GM04503 (cell line): ENCODE measurements at places on chromosomes 11 and 22.

DNA sequence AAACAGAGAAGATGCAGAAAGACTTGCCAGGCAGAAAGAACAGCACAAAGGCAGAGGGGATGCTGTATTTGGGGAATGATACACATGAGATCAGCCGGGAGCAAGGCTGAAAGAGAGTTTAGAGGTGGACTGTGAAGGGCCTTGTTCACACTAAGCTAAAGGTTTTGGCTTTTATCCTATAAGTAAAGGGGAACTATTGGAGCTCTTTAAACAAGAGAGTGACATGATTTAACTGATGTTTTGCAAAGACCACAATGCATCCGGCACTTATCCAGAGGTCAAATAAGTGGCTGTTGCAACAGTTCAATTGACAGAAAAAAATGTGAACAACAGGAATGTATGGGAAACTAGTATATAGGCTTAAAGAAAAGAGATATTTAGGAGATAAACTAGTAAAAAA lies 64.7 kb upstream of the RRAS2 start:
- DNase-seq = no peak

- DNase-seq = no peak
These were observed 6.8 kb downstream of the OR52N2 start for GRCh38 chr11:5815534-5815933.

GRCh38 chr22:25672289-25673084 lies 69.5 kb upstream of the MYO18B start:
- DNase-seq = no peak

DNA sequence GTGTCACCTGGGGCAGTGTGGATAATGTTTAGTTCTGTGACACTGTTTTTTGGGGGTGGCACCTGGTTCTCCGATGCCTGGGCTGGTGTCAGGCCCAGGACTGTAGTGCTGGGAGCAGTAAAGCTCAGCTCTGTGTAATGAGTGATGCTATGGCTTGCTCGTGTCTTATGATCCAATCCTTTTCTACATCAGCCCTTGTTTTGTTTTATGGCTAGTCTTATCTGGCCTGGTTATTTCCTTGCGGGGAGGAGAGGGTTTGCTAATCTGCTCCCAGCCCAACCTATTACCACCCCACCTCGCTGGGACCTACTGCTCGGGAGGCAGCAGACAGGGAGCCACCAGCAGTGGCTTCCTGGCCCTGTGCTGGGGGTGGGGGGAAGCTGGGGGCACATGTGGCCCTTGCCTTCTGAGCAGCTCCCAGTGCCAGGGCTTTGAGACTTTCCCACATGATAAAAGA lies 35.0 kb upstream of the TPBGL start:
- DNase-seq = no peak

DNA sequence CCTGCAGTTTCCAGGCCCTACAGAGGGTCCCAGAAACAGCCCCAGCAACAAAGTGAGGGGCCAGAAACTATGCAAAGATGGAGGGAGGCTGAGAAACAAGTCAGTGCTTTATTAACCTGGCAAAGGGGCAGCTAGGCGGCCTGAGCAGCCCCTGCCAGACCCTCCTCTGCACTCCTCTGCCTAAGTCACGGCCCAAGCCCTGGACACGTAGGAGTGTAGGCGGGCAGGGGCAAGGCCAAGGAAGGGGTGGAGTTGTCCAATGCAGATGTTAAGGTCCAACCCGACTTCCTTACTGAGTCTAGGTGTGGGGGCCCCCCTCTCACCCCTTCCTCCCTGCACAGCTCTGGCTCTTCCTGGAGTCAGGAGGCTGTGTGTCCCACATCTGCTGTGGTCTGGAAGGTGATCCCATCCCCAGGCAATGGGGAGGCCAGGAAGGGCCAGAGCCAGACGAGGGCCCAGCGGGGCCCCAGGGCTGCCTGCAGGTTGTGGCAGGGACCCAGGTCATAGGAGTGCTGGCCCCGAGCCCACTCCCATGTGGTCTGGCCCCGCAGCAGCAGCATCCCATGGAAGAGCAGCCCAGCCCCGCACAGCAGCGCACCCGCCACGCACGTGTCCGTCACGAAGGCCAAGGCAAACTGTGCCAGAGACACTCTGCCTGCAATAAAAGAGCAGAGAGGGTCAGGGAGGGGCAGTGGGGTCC lies 6.5 kb downstream of the ZDHHC24 start:
- DNase-seq = no peak

DNA sequence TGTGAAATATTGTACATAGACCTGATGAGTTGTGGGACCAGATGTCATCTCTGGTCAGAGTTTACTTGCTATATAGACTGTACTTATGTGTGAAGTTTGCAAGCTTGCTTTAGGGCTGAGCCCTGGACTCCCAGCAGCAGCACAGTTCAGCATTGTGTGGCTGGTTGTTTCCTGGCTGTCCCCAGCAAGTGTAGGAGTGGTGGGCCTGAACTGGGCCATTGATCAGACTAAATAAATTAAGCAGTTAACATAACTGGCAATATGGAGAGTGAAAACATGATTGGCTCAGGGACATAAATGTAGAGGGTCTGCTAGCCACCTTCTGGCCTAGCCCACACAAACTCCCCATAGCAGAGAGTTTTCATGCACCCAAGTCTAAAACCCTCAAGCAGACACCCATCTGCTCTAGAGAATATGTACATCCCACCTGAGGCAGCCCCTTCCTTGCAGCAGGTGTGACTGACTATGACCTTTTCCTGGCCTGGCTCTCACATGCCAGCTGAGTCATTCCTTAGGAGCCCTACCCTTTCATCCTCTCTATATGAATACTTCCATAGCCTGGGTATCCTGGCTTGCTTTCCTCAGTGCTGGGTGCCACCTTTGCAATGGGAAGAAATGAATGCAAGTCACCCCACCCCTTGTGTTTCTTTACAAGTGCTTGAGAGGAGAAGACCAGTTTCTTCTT lies 12.3 kb downstream of the PIK3IP1 start:
- DNase-seq = no peak

- no peak for DNase-seq
These were observed 314.2 kb downstream of the BLID start for GRCh38 chr11:121801781-121802180.

- DNase-seq = no peak
These were observed 10.6 kb downstream of the TMEM184B start for GRCh38 chr22:38262051-38262795.

DNA sequence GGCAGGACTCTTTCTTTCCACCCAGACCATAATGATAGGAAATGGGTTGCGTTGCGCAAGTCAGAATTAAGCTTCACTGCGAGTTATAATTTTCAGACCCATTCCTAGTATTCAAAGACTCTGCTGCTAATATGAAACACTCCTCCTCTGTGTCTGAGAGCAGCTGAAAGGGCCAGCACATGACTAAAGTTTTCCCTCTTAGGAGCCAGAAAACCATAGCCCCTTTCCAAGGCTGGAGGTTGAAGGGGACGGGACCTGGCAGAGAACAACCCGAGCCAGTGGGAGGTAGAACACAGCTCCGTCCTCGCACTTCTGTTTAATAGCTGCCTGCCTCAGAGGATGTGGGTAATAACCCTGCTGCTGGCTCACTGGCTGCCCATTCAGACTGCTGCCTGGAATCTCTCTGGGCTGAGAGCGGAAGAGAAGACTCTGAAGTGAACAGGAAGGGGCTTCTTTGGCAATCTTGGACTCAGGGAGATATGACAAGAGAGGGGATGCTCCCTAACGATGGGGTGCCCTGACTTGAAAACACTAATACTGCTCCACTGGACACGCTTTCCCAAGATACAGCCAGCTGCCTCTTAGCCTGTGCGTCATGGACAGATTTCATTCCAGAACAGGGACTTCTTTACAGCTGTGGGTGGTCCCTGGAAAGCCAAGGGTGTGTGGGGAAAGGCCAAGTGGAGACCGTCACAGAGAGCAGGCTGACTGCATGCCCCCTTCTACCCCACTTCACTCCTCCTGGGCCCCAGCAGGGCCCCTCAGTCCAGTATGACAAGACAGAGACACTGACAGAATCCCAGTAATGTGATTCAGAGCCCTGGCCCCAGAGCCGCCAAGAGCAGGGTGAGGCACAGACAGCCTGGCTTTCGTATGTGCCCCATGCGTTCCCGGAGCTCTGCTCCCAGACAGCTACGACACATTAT lies 156.9 kb downstream of the FEZ1 start:
- DNase-seq = no peak

GRCh38 chr22:40808018-40808841 lies 10.9 kb downstream of the SLC25A17 start:
- DNase-seq = no peak

GRCh38 chr11:57434640-57435546 lies 8.0 kb upstream of the SLC43A3 start:
- DNase-seq = peak; percentile 92

DNA sequence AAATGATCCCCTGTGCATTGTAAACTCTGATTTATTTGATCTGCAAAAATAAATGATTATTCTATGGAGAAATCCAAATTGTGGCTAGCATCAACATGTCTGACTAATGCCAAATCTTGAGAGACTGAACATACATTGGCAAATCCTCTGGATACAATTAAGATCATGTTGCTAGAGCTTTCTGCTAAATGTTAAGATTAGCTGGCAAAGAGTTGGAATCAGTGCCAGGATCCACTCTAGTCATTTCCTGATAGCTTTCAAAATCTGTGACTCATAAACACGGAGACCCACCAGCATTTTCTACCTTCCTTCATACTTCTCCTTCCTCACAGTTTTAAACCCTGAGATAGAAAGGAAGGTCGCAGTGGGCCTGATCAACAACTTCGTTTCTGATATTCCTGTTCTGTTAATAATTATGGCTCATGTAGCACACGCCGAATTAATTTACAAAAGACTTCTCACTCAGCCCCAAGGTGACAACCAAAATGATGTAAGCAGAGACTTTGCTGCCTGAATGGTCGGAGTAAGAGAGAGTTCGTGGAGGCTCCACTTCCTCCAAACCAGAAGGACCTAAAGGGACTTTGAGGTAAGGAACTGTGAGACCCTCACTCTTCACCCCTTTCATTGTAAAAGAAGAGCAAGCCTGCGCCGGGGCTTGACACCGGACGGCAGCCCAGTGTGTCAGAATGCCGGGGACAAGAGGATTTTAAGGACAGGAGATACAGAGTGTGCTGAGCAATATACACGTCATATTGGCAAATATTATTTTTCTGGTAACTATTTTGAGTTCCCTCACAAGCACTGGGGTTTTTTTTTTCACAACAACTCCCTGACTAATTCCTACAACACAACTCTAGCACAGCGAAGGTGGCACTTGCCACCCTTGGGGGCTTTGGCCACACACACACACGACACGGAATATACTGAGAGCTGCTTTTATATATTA lies 42.0 kb downstream of the SERPINH1 start:
- DNase-seq = peak; percentile 83

DNA sequence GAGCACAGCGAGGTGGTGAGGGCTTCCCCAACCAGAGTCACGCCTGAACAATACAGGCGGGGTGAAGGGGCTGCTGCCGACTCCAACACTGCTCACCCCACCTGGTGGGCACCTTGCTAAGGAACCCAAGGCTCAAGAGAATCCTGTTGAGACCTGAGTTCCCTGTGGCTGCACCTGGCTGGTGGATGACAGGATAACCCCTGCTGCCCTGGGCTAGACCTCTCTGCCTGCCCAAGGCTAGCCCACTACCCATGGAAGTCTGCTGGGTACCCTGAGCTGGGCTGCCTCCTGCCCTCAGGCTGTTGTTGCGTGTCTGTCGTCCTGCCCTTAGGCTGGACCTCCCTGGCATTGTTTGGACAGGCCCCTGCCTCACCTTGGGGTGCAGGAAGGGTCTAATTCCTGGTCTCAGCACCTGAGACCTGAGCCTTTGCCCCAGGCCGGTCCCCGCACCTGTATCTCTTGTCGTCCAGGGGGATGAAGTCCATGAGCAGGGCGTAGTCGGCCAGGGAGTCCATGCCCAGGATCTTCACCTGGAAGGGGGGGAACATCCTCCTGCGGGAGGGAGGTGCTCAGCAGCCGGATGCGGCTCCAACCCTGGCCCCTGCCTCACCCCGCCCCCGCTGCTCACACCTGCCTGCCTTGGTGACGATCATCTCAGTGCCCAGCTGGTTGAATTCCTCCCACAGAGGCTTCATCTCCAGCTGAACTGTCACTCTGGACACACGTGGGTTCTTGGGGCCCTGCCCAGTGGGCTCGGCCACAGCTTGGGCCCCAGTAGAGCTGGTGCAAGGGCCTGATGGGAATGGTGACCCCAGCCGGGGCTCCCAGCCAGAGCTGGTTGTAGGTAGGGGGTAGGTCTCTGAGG lies 4.9 kb upstream of the NUDT8 start:
- DNase-seq = no peak

DNA sequence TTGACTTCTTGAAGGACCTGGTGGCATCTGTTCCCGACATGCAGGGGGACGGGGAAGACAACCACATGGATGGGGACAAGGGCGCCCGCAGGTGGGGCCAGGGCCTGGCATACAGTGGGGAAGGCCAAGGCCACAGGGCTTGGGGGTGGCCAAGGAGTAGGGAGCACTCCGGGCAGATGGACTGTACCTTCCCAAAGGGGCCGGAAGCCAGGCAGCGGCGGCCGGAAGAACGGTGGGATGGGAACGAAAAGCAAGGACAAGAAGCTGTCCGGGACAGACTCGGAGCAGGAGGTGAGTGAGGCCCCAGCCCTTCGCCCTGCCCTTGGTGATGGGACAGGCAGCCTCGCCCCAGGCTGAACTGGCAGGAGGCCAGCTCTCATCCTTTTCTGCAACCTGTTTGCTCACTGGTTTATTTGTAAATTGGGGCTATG lies 1.2 kb downstream of the DRAP1 start:
- DNase-seq = no peak

DNA sequence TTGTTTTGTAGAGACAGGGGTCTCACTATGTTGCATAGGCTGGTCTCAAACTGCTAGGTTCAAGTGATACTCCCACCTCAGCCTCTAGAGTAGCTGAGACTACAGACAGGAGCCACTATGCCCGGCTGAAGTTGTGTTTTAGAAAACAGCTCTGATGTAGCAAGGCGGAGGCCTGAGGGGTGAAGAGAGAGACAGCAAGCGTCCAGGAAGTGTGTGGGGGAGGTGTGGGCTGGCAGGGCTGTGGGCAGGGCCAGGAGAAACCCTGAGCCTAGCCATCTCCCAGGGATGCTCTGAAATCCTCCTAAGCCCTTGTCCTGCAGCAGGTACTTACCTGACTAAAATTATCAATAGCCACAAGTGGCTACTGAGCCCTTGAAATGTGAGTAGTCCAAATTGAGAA lies 16.1 kb upstream of the RPS3 start:
- no peak for DNase-seq

DNA sequence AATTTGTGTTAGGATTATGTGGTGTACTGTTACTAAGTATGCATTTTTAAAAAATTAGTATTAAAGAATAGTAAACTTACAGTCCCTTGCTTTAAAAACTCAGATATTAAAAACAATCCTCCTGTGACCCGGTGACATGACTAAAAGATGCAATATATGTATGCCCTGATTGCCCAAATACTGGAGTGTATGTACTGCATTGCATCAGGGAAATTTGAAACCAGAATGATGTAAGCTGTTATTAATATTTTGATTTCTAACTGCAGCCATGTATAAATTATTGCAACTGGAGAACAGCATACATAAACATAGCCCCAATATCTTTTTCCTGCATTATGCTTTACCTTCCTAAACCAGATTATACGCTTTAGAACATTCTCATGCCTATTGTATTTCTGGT lies 3.7 kb upstream of the HSPA8 start:
- DNase-seq = no peak
